ENCODE measurements at places on chromosomes 7 and 10. TPM values are rescaled to one million over a fixed set of nuclear protein-coding genes. Genes with fewer than 3 reads are reported as not detected.

The GGCT gene
- total RNA-seq, result 25.3 TPM

The RBP3 gene
- total RNA-seq, result not detected

The PRSS37 gene
- total RNA-seq, result not detected

The SSBP1 gene
- total RNA-seq, result 93.4 TPM

The PDZD8 gene
- total RNA-seq, result 51.2 TPM

Measured in breast epithelium (tissue), 4 donors.